ENCODE measurements at places on chromosomes 13 and 19. TPM values are rescaled to one million over a fixed set of nuclear protein-coding genes. Genes with fewer than 3 reads are reported as not detected.

ZNF90 gene
- 4.8 TPM for total RNA-seq

ERICH6B gene
- not detected for total RNA-seq

SIGLEC10 gene
- 1.3 TPM for total RNA-seq

GRCh38 chr19:29303069-29303718 lies 90.2 kb upstream of the UQCRFS1 start:
- no peaks in the 10 kb centered on the region for H3K27me3 ChIP-seq
- H3K4me1 ChIP-seq = no peaks in the 10 kb centered on the region
- H3K36me3 ChIP-seq = no peaks in the 10 kb centered on the region
- no peak overlapping the region for H3K27ac ChIP-seq
- H3K4me3 ChIP-seq = no peak overlapping the region
- no peak for DNase-seq

DNA sequence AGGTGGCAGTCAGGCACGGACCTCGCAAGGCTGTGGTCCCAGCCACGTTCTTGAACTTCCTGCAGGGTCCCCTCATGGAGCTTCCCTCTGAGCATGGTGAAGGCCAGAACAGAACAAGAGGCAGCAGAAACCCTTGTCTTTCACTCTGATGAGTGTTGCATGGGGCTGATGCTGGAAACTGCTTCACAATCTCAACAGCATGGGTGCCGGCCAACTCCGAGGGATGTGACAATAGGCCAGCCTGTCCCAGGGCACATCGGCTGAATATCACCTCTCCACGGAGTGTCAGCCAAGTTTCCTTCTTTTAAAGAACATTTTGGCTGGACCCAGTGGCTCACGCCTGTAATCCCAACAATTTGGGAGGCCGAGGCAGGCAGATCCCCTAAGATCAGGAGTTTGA lies 173.9 kb downstream of the FOXO1 start:
- no peaks in the 10 kb centered on the region for H3K36me3 ChIP-seq
- DNase-seq = no peak
- no peaks in the 10 kb centered on the region for H3K4me1 ChIP-seq
- H3K27me3 ChIP-seq = no peaks in the 10 kb centered on the region

DNA sequence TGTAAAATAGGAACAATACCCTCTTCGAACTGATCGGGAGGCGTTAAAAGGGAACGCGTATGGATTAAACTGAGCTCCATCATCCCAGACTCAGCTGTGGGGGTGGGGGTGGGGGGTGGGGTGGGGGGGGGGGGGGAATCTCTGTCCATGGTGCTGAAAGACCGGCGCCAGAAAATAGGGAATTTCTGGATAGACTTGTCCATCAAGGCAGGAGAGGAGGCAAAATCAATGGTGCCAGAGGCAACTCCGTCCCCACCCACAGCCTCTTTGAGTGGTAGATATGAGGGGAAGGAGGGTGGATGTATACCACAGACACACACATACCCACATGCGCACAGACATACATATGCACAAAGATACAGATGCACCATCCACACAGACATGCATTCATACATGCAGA lies 37.4 kb downstream of the ZNF787 start:
- no peak overlapping the region for H3K4me3 ChIP-seq
- H3K36me3 ChIP-seq = no peaks in the 10 kb centered on the region
- H3K27ac ChIP-seq = no peak overlapping the region
- no peaks in the 10 kb centered on the region for H3K4me1 ChIP-seq
- no peak for DNase-seq

DNA sequence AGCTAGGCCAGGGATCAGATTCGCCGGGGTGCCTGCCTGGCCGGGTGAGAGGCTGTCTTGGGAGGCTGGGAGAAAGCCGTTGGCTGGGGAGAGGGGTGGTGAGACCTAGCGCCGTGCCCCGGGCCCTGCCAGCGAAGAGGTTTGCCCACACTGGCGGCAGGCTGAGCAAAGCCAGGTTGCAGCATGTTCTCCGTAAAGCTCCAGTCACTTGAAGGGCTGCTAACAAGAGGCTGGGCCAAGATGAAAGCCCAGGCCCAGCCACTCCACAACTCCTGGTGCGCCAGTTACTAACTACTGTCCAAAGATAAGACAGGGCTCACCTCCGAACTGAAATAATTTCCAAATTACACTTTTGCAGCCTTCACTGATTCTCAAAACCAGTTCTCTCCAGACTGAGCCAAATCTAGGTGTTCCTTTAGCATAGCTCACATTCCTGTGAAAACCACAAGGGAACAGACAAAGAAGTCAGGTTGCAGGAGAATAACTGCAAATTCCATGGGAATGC lies 16.3 kb downstream of the ELAVL1 start:
- no peaks in the 10 kb centered on the region for H3K36me3 ChIP-seq
- H3K4me1 ChIP-seq = no peaks in the 10 kb centered on the region
- H3K4me3 ChIP-seq = no peak overlapping the region

DNA sequence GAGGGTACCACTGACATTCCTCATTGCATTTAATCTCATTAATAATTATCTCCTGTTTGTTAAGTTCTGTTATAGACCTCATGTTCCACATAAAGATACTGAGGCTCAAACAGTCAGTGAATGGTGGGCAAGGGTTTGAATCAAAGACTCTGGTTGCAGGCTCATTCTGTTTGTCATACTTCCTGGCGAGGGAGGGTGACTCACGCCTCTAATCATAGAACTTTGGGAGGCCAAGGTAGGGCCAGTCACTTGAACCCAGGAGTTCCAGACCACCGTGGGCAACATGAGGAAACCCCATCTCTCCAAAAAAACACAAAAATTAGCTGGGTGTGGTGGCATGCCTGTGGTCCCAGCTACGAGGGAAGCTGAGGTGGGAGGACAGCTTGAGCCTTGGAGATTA lies 220.7 kb upstream of the MIR17HG start:
- no peaks in the 10 kb centered on the region for H3K4me1 ChIP-seq
- H3K36me3 ChIP-seq = no peaks in the 10 kb centered on the region
- H3K4me3 ChIP-seq = no peak overlapping the region
- H3K27ac ChIP-seq = no peak overlapping the region
- DNase-seq = no peak
- no peaks in the 10 kb centered on the region for H3K27me3 ChIP-seq

DNA sequence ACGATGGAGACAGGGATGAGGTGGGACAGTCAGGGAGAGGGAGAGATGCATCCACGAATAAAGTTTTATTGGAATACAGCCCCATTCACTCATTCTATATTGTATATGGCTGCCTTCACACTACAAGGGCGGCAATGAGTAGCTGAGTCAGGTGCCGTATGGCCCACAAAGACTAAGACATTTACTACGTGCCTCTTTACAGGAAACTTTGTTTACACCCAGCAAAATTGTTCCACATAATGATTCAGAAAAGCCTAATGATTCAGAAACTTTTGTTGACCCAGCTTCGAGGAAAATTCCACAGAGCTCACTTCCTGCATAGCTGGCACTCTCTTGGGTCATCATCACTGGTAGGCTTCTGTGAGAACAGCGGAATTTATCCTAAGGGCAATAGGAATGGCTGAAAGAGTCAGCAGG lies 87.3 kb upstream of the PEG3 start:
- DNase-seq = no peak
- no peak overlapping the region for H3K27ac ChIP-seq
- H3K36me3 ChIP-seq = no peaks in the 10 kb centered on the region

DNA sequence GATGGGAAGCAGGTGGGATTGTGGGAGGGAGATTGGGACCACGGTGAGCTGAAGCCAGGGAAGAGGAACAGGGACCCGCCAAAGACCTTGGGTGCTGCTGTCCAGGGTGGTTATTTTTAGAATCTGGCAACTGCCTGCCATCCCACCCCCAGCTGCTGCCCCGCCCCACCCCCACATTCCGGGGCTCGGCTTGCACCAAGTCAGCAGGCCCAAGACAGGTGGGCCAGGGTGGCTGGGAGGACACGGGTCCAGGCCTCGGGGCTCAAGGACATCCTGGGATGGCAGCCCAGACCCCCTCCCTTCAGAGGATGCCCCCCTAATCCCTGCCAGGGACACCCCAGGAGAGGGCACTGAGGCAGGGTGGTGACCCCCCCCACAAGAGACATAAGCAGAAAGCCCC lies 827 bp downstream of the CKM start:
- no peaks in the 10 kb centered on the region for H3K4me1 ChIP-seq
- no peaks in the 10 kb centered on the region for H3K36me3 ChIP-seq
- H3K27me3 ChIP-seq = no peaks in the 10 kb centered on the region
- no peak for DNase-seq

Data from uterus (tissue), 4 donors.